ENCODE measurements at places on chromosomes 7 and 10.

GRCh38 chr10:101263150-101263752 is 34.0 kb upstream of the LBX1 start:
- no peak for DNase-seq

DNA sequence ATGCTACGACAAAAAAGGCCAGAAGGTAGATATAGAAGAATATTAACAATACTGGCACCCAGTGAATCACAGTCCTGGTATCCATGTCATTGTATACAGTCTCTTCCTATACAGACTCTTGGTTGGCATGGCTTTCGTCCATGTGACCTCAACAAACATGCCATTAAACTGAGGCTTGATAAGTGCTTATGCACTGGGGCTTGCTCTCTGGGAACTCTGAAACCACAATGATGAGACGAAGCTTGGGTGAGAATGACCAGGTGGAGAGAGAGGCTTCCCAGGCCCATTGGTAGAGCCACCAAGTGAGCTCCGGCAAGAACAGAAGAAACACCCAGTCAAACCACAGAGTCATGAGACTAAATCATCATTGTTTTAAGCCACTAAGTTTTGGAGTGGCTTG is 33.2 kb downstream of the PNPLA8 start:
- DNase-seq: no peak

- peak; percentile 17 for DNase-seq
These were observed 64.6 kb downstream of the ALOX5 start for GRCh38 chr10:45438466-45439090.

- DNase-seq: no peak
These were observed 629.4 kb downstream of the GALNT17 start for GRCh38 chr7:71761336-71761735.

DNA sequence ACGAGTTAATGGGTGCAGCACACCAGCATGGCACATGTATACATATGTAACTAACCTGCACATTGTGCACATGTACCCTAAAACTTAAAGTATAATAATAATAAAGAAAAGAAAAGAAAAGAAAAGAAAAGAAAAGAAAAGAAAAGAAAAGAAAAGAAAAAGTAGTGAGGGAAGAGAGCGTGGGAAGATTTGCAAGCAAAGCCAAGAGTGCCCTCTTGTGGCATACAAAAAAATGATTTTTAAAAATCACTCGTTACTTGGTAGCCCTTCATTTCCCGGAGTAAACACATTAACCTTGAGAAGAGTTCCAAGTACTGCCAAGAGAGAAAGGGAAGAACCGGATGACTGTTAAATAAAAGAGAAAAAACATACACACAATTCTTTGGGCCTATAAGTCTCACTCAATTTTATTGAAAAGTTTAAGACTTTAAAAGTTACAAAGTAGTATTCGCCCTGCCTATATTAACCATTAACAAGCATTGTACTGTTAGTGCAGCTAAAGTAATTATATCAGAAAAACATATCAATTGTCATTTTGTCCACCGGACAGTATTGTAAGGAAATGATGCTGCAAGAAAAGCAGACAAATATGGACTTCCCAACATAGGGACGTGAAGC is 6.2 kb upstream of the CH25H start:
- no peak for DNase-seq

- DNase-seq: no peak
These were observed 34.7 kb downstream of the ENTPD7 start for GRCh38 chr10:99693933-99694583.

DNA sequence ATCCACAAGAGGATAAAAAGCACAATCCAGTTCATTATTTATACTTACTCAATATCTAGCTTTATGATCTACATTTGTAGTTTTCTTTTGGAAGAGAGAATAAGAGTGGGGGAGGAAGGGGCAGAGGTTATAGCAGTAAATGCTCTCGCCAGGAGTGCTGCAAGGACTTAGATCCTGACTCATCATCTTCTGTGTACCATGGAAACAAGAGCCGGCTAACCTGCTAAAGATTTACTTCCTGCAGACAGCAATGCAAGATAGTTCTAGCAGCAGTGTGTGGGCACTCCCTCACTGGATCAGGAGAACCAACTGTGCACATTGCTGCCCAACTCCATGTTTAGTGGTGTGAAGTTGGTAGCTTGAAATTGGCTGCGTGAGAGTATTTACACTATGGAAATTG is 47.7 kb upstream of the TRIL start:
- DNase-seq: no peak
